ENCODE measurements at places on chromosomes 5 and 9.

DNA sequence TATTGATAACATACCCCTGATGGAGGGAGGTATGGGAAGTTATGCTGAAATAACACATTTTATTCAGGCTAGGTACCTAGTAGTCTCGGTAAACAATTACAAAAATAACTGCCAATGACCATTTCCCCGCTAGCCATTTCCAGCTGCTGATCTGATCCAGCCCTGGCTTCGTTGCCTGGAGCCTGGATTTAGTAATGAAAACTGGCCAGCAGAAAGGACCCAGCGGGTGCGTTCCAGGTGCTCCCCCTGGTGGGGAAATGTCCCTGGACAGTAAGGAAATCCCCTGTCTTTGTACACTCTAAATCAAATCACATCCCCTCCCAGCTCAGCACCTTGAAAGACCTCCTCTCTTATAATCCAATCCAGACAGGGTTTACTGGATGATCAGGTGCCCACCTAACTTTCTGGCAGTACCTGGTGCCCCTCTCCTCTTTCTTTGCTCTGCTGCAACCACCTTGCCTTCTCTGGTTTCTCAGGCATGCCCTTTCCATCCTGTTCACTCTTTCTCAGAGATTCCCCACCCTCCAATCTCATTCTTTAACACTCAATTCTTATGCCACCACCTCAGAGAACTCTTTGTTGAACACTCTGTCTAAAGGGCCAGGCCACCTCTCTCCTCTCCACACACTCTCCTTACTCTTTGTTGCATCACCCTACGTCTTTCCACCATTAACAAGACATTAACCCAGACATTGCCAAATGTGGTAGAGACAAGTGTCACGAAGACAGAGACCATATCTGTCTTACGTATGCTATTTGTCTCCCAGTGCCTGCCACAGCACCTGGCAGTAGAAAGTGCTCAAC is 50.1 kb upstream of the SMAD5 start:
- peak; percentile 23 for DNase-seq

DNA sequence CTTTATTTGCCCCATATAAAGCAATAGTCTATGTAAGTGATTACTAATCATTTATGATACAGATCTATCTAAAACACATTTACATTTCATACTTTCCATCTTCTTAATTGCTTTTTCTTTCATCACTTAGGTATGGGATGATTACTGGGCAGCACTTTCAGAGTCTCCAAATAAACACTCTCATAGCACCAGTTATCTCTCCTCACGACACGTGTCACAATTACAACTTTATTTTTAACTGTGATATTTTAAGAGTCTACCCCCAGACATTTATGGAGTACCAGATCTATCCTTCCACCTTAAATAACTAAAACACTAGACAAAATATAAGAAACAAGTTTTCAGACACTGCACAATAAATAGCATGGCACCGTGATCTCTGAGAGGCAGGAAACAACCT is 32.9 kb downstream of the HOMER1 start:
- DNase-seq: no peak

- no peak for DNase-seq
Observed at GRCh38 chr5:56692359-56693219, 122.8 kb upstream of the MAP3K1 start.

DNA sequence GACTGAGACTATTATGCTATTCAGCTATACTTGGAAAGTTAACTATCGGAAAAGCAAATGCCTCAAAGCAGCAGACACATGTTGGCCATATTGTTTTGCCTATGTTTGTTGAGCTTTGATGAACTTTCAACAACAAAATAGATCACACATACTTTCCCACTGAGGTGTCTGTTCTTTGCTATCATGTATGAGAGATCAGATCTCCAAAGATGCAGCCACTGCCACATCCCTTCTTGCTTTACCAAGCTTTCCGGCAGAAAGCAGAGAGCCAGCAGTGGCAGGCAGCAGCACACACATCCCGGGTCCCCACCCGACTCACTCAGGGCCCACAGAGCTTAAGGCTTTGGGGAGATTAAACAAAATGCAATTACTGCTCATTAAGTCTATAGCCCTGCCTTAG is 18.8 kb downstream of the ZBTB5 start:
- no peak for DNase-seq

- DNase-seq: no peak
Observed at GRCh38 chr9:116717150-116717549, 30.0 kb downstream of the TRIM32 start.
